ENCODE measurements at places on chromosomes 3 and 15.
A peak's percentile ranks its signal among the peaks of the same experiment; 100 is the strongest.

- no peak for DNase-seq
These were observed 22.0 kb downstream of the CMSS1 start for GRCh38 chr3:99839613-99840012.

DNA sequence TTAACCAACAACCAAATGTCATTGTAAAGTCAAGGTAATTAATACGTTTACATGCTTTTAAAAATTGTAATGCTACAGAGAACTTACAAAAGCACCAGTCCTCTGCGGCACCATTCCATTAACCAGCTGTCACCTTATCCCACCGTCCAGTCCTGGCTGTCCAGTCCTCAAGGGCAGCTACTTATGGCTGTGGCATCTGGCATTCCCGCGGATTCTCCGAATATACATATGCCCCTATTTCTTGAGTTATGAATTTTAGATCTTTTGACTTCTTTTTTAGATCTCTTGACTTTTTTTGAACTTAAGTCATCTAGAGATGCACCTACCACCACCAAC lies 382 bp upstream of the POMGNT2 start:
- no peak for DNase-seq

DNA sequence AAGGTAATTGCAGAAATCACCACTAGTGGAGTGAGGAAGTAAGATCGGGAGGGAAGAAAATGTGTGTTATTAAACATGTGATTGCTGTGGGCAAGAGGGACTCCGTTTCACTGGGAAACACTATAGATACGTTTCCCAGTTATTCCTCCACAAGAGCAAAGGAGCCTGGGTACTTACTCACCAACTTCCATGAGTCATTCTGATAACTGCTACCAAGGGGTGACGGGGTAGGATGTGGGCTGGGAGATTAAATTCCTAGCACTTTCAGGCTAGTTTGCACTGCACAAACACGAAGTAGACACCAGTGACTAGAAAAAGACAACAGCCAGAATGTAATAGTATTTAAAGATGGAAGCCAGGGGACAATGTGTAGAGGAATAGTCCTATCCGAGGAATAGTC lies 812.9 kb upstream of the CFAP20DC start:
- no peak for DNase-seq

- DNase-seq: peak; percentile 14
These were observed 459.9 kb downstream of the MAGI1 start for GRCh38 chr3:65578861-65579260.

GRCh38 chr3:40765884-40766283 lies 241.1 kb downstream of the ZNF621 start:
- no peak for DNase-seq

DNA sequence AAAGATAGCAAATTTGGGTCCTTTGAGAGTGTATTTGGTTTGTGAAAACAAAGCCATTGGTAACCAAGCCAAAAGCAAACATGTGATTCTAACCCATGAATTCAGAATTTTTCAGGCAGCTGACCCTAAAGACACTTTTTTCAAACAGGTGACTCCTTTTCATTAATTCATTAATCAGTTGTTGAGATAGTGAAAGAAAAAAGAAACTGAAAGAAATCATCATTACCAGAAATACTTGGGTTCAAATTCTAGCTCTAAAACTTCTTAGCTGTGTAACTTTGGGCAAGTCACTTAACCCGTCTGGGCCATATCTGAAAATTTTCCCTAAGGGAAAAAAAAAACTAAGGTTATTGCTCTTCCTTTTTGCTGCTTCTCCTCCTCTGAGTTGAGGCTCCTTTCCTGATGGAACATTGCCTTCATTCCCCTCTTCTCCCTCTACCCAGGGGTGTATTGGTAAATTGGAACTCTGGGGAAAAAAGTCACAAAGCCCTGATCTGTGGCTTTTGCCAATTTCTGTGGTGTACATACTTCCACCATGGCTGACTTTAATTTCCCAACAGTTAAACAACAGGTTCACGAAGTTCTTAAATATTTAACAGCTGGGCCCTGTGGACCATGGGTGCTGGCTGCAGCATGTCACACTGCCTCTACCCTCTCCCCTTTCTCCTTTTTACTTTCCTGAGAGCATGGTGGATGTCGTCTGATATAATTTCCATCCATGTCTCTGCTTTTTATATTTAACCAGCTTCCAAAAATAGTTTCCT lies 120.3 kb downstream of the ASB7 start:
- DNase-seq: no peak

DNA sequence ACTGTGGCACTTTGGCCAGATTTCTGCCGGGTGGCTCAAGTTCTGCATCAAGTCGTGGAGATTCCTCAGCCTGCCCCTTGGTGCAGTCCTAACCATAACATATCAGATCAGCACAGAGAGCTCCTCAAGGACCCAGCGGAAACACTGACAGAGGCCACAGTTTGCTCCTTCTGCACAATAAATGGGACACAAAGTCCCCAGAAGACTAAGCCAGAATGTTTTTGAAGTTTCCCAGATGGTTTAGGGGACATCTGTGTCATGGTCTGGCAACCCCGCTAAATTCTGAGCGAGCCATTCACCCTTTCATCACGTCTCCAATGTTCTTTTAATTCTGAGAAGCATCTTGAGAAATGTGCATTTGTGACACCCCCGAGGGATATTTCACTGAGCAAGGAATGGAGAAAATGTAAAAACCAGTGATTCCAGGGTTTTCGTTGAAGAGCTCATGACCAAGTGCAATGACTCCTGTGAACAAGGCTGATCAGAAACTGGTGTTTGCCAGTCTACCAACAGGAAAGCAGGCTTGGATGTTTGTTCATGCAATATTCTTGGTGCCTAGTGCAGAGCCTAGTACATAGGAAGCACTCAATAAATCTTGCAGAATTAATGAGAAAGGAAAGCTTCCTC lies 64.8 kb upstream of the LMCD1 start:
- DNase-seq: no peak

DNA sequence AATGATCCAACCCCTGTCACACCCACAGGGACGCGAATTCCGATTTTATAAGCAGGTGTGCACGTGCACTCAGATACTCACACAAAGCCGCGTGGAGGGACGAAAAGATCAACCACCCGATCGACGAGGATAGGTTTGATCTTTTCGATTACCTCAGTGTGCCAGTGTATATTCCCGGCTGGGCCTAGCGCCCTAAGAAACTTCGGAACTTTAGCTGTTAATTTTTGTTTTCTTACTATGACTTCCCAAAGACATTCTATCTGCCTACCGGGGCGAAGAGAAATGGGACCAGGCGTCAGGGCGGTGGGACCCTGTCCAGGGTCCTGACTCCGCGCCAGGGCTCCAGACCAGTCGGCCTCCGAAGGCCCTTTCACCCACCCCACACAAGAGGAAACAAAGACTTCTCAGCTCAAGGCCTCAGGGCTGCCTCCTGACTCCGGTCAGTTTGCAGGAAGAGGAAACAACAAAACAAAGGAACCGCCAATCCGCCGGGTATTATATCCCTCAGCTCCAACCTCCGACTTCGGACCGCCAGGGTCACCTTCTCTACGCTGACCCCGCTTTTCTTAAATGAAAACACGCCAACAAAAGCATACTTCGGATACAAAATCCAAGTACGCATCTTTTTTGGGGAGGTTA lies 6.8 kb downstream of the ONECUT1 start:
- no peak for DNase-seq

DNA sequence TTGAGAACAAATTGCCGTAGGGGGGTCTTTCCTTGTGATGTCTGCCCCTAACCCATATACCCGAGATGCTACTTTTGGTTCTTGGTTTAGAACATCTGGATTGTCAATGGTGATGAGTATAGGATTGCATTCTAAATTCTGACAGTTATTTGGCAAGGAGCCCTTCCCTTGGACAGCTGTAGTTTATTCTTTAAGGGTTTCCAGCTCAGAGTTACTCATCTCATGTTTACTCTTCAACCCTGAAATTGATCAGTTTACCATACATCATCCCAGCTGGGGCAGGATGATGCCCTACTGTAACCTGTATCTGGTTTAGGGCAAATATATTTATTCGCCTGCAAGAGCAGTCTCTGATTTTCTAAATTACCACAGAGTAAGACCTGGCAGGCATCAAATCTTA lies 85.7 kb upstream of the XCR1 start:
- DNase-seq: no peak

GRCh38 chr15:68618394-68618793 lies 39.6 kb downstream of the CORO2B start:
- DNase-seq: no peak

- DNase-seq: no peak
These were observed 28.9 kb downstream of the MGA start for GRCh38 chr15:41689083-41689482.

DNA sequence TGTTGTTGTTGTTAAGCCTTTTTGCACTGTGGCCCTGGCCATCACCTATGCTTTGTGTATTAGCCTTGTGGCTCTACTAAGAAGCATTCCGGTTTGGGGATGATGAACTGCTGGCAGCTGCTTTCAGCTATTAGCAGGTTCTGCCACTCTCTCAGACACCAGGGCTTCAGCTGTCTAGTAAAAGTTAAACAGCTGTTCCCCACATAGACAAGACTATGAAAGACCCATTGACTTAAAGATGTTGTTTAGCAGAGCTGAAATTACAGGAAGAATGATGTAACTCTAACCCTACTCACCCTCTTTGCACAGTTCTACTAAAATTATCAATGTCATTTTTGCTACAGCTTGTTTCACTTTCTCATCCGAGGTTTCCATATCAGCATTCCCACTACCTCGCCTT lies 131.2 kb upstream of the CGNL1 start:
- DNase-seq: no peak

- no peak for DNase-seq
These were observed 5.6 kb downstream of the GABRB3 start for GRCh38 chr15:26767169-26767670.

DNA sequence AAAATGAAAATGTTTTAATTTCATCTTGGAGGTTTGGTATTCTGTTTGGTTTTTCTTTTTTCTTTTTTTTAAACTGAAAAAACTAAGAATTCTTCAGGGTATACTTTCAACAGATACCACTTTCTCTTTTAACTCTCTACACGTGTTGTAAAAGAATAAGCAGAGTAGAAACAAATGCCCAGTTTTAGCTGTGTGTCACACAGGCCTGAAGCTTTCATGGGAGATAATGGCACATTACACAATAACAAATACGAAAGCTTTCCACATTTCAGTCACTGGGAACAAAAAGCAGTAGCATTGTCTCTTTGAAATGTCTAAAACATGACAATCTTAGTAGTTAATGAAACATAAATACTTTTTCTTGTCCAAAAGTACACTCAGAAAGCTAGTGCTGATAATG lies 818.5 kb downstream of the TBL1XR1 start:
- no peak for DNase-seq

- no peak for DNase-seq
These were observed 59.7 kb upstream of the FURIN start for GRCh38 chr15:90808517-90809235.

- DNase-seq: peak; percentile 28
These were observed 243.6 kb downstream of the ZIC1 start for GRCh38 chr3:147652651-147653366.

- DNase-seq: no peak
These were observed 88.2 kb upstream of the POMGNT2 start for GRCh38 chr3:43194069-43194468.

- DNase-seq: no peak
These were observed 8.1 kb downstream of the PPM1M start for GRCh38 chr3:52253314-52254304.

GRCh38 chr3:129723558-129724324 lies 117.3 kb upstream of the PLXND1 start:
- DNase-seq: peak; percentile 96

DNA sequence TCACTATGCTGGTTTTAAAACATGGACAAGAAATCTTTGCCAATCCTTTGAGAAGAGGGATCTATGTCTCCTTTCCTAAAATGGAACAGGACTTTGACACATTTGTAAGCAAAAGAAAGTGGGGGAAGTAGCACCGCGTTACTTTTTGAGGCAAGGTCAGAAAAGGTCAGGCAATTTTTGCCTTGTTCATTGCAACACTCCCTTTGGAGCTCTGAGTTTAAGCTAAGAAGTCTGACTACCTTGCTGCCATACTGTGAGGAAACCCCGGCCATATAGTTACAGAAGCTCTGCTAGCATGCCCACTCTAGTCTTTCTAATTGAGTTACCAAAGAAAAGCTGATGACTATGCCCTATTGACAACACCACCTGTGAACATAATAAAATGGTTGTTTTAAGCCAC lies 1.4 kb downstream of the FAM227B start:
- no peak for DNase-seq

- DNase-seq: peak; percentile 19
These were observed 241.7 kb upstream of the MDFIC2 start for GRCh38 chr3:70554170-70554569.

DNA sequence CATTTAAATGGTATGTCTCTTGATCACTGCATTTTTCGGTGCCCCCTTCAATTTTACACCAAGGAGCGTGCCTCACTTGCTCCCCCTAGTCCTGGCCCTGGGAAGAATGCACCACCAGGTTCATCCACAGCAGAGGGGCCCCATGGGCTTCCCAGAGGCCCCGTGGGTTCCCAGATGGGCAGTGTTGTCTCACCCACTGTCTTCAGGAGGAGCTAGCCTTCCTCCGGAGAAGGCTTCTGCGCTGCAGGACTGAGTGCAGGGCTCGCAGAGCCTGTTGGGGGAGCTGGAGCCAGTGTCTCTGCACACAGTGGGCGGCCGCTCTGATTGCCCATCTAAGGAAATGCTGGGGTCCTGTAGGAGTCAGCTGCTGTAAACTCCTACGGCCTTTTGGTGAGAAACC lies 45.9 kb downstream of the POLR2M start:
- no peak for DNase-seq

- peak; percentile 43 for DNase-seq
These were observed 14.5 kb downstream of the BTD start for GRCh38 chr3:15616053-15616452.

DNA sequence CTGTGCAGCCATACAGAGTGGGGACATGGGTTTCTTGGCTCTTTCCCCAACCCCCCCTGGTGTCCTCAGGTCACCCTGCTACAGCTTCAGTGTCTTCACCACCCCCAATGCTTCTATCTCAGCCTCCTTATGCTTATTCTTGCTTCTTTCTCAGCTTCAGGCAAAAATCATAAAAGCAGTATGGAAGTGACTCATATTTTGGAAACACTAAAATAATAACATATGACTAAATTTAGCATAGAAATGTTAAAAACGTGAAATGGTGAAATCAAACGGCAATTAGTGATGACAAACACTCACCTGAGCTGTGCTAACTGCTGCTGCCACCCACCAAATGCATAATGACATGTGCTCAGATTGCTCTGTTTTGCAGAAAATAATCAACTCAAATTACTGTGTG lies 475.2 kb upstream of the EPHA3 start:
- DNase-seq: no peak

GRCh38 chr3:11459186-11459824 lies 184.4 kb downstream of the VGLL4 start:
- peak; percentile 61 for DNase-seq
